ENCODE measurements at places on chromosomes 12 and 14.

DNA sequence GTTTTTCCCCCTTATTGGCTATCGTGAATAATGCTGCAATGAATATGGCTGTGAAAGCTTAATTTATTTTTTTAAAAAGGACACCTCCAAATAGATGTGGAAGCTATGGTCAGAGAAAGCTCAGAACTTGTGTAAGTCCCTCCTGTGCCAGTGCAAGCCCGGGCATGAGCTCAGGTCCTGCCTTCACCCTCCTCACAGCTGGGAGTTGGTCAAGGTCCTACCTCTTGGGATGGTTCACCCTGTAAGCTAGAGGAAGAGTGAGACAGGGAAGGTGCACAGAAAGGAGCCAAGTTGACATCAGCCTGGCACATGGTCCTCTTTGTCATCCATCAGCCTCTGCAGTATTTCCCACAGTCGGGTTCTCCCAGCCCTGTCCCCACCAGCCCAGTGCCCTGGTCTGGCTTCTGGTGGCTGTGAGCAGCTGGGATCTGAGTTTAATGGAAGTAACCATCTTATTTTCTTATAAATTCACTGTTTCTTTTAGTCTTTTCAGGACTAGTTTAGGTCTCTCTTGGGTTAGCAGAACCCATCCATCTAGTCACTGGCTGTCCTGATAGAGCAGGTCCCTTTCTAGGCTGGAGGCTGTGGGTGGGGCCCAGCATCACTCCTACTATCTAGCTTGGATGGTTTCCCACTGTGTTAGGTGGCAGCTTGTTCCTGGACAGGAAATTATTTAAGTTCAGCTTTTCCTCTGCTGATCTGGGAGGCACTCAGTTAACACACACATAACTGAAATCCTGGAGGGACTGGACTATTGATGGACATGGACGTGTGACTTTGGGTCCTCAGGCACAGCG is 11.8 kb upstream of the PLEKHG3 start:
- no peak for DNase-seq

DNA sequence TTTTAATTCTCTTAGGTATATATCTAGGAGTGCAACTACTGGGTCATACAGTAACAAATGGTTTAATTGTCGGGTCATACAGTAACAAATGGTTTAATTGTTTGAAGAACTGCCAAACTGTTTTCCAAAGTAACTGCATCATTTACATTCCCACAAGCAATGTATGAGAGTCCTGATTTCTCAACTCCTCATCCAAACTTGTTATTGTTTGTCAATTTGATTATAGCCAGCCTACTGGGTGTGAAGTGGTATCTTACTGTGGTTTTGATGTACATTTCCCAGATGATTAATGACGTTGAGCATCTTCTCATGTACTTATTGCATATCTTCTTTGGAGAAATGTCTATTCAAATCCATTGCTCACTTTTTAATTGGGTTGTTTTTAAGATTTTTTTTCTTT is 67.6 kb upstream of the CFL2 start:
- DNase-seq = no peak

GRCh38 chr14:73427516-73428264 is 30.7 kb downstream of the NUMB start:
- no peak for DNase-seq

DNA sequence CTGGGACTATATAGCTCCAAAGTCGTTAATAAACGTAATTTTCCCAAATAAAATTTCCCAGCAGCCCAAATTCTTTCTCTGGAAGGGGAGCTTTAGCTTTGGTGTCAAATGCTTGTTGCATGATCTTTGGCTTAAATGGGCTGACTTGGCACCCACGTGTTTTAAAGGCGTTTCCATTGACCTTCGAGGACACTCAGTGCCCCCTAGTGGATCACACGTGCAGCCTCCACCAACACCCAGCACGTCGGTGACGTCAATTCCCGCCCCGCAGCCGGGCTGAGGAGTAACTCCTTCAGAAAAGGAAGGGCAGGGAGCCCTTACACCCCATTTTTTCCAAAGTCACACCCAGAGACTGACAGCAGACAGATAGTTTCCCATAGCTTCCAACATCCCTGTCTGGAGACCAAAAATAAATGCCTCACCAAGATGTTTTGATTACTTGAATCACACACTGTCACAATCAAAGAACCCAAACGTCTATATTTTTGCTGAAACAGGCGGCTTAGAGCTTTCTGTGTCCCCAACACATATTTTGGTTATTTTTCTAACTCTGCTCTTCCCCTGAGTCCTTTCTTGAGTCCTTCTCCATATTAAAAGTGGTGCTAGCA is 707.9 kb downstream of the AACS start:
- DNase-seq = no peak

- no peak for DNase-seq
These were observed 1.1 kb downstream of the SMIM41 start for GRCh38 chr12:52080403-52081251.

- DNase-seq = no peak
These were observed 23.5 kb downstream of the CSRP2 start for GRCh38 chr12:76855271-76855670.

DNA sequence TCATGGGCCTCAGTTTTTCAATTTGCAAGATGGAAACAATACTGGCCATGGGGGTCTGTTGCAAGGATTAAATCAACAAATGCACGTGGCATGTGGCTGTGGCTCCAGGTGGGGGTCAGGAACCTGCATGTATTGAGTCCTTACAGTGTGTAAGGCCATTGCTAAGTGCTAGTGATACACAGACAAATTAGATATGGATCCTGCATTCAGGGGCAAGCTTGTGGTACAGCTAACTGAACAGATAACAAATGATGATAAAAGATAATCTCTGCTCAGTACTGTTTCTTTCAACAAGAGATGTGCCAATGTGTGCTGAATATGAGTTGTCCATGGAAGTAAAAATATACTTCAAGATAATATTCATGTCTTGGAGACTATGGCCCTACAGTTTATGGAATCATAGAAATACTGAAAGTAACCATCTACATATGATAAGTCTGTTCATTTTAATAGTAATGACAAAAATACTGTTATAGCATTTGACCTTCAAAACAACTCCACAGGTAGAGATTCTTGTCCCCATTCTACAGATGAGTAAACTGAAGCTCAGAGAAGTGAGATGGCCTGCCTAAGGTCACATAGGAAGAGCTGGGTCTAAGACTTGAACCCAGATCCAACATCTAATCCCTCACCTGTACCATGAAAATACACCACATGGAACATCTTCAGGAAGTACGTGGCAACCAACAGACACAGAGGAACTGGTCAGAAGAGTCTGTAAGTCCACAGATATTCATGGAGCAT is 7.2 kb upstream of the WSCD2 start:
- no peak for DNase-seq

GRCh38 chr12:63304887-63305316 is 153.9 kb upstream of the AVPR1A start:
- no peak for DNase-seq

- no peak for DNase-seq
These were observed 62.9 kb upstream of the EEA1 start for GRCh38 chr12:92992041-92992440.
